ENCODE measurements at places on chromosomes 6 and 20.

GRCh38 chr6:88989215-88989614 lies 25.8 kb upstream of the RNGTT start:
- no peak for DNase-seq

DNA sequence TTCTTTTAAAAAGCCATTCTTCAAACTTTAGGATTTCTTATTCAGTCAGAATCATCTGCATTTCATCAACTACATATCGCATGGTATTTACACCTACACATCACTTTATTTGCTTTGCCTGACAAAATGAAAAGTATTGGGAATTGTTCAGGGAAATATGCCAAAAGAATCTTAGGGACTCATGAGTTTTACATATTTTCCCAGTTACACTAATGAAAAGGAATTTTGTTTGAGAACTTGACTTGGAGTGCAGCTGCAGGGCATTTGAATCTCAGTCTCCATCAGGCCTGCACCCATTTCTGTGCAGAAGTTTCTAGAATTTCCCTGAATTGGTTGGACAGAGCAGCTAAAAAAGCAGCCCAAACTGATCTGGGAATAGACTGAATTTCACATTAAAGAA lies 65.3 kb downstream of the MTHFD1L start:
- DNase-seq = peak; percentile 76

DNA sequence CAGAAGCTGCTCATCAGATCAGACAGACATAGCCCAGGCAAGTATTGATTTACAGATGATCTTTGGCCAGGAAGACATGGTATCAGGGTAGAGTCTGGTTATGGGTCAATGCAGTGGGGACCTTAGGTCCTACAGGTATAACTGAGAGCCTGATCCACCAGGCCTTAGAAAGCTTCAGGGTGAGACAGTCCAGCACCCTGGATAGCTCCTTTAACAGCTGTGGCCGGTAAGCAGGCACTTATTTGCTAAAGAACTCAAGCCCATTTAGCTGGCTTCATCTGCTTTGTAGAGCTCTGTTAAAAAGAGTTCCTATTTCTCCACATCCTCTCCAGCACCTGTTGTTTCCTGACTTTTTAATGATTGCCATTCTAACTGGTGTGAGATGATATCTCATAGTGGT lies 39.6 kb downstream of the ESR1 start:
- no peak for DNase-seq

GRCh38 chr20:44054849-44055248 lies 132.1 kb downstream of the JPH2 start:
- DNase-seq = no peak

DNA sequence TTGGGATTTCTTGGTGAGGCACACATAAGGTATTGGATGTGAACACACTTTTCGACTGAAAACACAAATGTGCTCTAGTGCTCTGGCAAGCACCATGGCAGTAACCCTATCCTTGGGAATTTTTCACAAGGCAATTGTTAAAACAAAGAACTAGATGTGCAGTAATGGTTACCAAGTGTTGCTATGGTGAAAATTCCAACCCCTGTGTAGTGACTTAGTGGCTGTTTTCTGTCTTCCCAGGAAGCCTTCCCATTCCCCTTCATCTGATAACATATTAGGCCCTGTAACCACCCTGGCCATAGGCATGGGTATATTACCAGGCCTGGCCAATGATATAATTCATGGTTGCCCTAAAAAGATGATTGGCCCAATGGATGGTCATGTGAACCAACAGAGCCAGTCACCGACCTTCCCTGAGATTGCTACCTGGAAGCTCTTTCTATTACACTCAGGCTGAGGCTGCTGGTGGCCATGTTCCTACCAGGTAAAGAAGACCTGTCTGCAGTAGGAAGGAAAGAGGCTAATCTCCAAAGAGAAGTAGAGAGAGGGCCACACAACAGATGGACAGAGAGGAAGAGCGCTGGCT lies 4.1 kb downstream of the C20orf202 start:
- no peak for DNase-seq
